GM23248 (cell line): ENCODE measurements at places on chromosomes 1 and 21. TPM values are rescaled to one million over a fixed set of nuclear protein-coding genes. Genes with fewer than 3 reads are reported as not detected.

DNA sequence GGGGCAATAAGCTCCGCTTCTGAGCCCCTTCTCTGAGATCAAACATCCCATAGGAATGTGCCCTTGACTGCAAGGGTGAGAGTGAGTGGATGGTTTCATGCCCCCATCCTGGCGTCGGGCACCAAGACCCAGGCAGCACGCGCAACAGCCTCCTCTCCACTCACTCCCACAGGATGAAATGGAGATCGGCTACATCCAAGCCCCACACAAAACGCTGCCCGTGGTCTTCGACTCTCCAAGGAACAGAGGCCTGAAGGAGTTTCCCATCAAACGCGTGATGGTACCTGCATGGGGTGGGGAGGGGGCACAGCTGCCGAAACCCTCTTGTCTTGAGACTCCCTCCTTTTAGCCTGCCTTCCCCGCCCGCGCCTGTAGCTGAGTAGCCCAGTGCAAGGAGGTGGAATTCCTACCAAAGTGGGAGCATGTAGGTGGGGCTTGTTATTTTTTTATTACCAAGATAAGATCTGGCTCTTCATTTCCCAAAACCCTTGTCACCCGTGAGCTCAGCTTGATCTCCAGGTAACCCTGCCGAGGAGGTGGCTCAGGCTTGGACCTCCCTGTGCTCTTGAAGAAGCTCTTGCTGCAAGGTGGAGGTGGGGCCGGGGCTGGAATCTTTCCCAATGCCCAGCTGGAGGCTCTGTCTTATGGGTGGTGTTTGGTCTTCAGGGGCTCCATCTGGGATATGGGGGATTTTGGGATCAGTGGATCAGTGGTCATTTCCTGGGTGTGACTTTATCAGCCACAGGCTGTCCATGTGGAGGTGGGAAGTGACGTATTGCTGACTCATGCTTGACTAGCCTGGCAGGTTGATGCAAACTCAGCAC, 24.0 kb upstream of the PADI6 start:
- peak; percentile 65 for DNase-seq
- no peak overlapping the region for H3K4me3 ChIP-seq
- peaks cover 9% of the 10 kb centered on the region; the same call in 1 of the 2 replicates for H3K27me3 ChIP-seq
- 0 out of 2 replicates have a peak, but pooled peaks cover 5% of the 10 kb centered on the region for H3K4me1 ChIP-seq
- no peaks in the 10 kb centered on the region for H3K36me3 ChIP-seq

- H3K27ac ChIP-seq, result no peak overlapping the region
- peaks cover 33% of the 10 kb centered on the region for H3K36me3 ChIP-seq
- H3K4me3 ChIP-seq, result no peak overlapping the region
- no peak for DNase-seq
- 0 out of 2 replicates have a peak, but pooled peaks cover 5% of the 10 kb centered on the region for H3K4me1 ChIP-seq
These were observed 7.8 kb downstream of the ZNHIT6 start for GRCh38 chr1:85700422-85700821.

PLPP3 gene
- total RNA-seq, result 156 and 159 TPM in 2 replicates

SYPL2 gene
- total RNA-seq, result 0.11 and 0.13 TPM in 2 replicates

DNA sequence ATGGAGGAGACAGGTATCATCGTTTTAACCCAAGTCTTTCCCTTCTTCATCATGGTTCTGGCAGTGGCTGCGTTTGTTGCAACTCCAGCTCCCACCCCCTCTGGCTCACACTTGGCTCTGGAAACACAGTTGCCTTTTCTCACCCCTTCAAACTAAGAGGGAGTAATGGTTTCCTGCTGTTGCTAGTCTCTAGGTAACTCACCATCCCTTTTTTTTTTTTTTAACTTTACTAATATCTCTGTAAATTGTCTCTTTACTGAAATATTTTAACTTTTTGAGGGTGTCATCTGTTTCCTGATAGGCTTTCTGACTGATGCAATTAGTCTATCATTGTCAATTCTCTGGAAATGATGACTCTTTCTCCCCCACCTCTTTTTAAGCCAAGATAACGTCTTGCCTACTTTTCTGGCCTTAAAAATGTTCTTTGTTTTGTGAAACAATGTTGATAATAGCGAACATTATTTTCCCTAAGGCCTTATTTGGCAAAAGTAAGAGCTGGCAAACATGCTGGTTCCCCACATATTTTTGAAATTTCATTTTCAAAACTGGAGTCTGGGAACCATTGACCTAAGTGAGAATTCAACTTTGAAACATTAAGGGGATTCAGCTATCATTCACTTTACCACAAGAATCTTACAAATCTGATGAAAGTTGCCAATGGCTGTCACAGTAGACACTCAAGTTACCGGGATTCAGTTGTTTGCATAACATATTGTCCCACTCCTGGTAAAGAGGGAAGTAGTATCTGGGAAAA, 85.3 kb downstream of the LEPR start:
- DNase-seq, result no peak
- H3K36me3 ChIP-seq, result no peaks in the 10 kb centered on the region
- H3K27me3 ChIP-seq, result no peaks in the 10 kb centered on the region

PRRX1 gene
- total RNA-seq, result 179 and 191 TPM in 2 replicates

DNA sequence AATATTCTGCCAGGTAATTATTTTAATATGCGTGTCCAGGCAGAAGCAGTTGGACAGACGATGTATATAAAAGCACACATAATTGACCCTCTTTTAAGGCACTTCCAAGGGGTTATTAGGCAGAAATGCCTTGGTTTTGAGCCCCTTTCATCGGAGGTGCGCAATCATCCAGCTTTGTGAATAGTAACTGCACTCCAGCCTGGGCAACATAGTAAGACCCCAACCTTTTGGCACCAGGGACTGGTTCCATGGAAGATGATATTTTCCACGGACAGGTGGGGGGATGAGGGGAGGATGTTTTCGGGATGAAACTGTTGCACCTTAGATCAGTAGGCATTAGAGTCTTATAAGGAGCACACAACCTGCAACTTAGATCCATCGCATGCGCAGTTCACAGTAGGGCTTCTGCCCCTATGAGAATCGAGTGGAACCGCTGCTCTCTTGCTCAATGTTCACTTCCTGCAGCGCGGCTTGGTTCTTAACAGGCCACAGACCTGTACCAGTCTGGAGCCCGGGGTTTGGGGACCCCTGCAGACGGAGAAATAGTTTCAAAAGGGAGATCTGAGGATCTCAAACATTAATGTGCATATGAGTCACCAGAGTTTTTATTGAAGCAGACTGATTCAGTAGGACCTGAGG, 1.8 kb upstream of the MCOLN2 start:
- DNase-seq, result peak; percentile 18
- peaks cover 43% of the 10 kb centered on the region for H3K27me3 ChIP-seq
- H3K36me3 ChIP-seq, result no peaks in the 10 kb centered on the region
- peak overlapping the region; percentile 72; the same call in 1 of the 2 replicates for H3K4me3 ChIP-seq
- H3K27ac ChIP-seq, result no peak overlapping the region

- no peaks in the 10 kb centered on the region for H3K27me3 ChIP-seq
- no peak overlapping the region for H3K27ac ChIP-seq
- no peaks in the 10 kb centered on the region for H3K36me3 ChIP-seq
- DNase-seq, result no peak
These were observed 15.4 kb downstream of the DHRS3 start for GRCh38 chr1:12602659-12603024.

GRCh38 chr1:164660412-164660772, 101.4 kb downstream of the PBX1 start:
- peaks cover 13% of the 10 kb centered on the region; the same call in 1 of the 2 replicates for H3K4me1 ChIP-seq
- H3K27ac ChIP-seq, result no peak overlapping the region
- no peak overlapping the region for H3K4me3 ChIP-seq
- no peaks in the 10 kb centered on the region for H3K36me3 ChIP-seq

DNA sequence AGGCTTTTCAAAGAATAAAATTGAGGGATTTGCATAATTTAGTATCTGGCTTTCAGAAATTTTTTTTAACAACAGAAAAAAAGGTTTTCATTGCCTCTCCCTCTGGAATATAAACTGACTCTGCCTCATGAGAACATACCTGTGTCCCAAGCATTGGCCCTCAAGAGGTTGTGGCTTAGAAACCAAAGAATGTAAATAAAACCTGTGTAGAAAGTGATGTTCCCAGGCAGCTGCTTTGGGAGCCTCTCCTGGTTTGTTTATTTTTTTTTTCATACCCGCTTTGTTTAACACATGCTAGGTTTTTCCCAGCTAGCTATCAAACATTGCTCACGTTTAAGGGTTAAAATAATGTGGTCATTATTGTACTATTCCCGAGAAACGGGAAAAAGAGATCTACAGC, 40.5 kb upstream of the IFNAR2 start:
- no peak for DNase-seq
- no peak overlapping the region for H3K27ac ChIP-seq
- H3K27me3 ChIP-seq, result peaks cover 21% of the 10 kb centered on the region
- H3K4me1 ChIP-seq, result no peaks in the 10 kb centered on the region

DNA sequence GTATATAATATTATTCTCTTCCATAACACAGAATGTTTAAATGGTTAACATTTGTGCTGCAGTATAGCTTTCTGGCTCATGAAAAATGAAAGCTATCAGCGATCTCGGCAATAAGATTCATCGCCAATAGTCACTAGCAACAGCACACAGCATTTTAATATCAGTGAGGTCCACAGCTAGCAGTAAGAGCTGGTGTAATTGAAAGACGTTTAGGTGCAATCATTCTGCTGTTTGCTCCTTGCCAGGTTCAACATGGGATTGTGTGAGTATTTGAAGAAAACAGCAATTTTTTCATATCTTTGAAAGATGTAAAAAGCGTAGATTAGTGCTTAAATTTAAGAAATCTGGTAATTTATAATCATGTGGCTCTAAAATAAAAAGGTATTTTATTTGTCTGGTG, 20.1 kb downstream of the PRKACB start:
- no peaks in the 10 kb centered on the region for H3K36me3 ChIP-seq
- no peaks in the 10 kb centered on the region for H3K27me3 ChIP-seq
- H3K4me3 ChIP-seq, result peak overlapping the region; percentile 63
- peaks cover 7% of the 10 kb centered on the region for H3K4me1 ChIP-seq
- H3K27ac ChIP-seq, result no peak overlapping the region

- no peaks in the 10 kb centered on the region for H3K27me3 ChIP-seq
- H3K4me3 ChIP-seq, result no peak overlapping the region
- H3K4me1 ChIP-seq, result no peaks in the 10 kb centered on the region
- H3K27ac ChIP-seq, result no peak overlapping the region
These were observed 126.2 kb downstream of the LACTBL1 start for GRCh38 chr1:22846458-22846857.

DNA sequence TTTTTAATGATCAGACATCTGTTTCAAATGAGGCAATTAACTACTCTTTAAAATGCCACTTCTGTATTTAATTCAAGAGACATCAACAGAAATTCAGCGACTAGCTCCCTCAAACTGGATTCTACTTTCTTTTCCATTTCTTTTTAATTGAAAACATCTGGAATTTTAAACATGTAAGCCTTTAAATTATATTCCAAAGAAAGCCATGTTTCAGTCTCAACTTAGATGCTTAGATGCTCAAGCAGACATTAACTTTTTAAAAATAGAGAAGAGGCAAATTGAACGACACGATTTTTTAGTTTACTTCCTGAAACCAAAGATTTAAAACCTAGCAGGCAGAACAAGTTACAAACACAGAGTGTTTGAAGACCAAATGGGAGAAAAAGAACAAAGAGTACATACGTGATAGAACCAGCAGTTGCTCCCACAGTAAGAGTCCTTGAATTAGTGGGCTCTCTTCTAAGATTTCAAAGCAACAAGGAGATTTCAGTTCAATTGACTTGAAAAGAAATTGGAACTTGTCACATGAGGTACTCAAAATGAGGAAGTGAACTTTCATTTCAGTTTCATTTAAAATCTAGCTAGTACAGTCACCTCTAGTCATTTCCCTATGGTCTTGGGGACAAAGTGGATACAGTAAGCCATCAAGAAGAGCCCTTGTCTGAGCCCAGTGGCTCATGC, at the start of gene CTSS:
Gene CTSS (minus strand): TSS at position 483 of the 681 bp plus-strand sequence. CDS start 1,015 bp downstream, outside the sequence.
- DNase-seq, result peak; percentile 40
- H3K4me3 ChIP-seq, result peak within 1 kb of the TSS; percentile 52
- peaks cover 15% of the 10 kb centered on the region for H3K4me1 ChIP-seq
- no peaks in the 10 kb centered on the region for H3K27me3 ChIP-seq

AMPD1 gene
- total RNA-seq, result not detected in 2 replicates

MEX3A gene
- total RNA-seq, result 0.13 and 0.22 TPM in 2 replicates

C1orf105 gene
- total RNA-seq, result not detected in 2 replicates

- H3K27me3 ChIP-seq, result no peaks in the 10 kb centered on the region
- H3K4me3 ChIP-seq, result peak within 1 kb of the TSS; percentile 77
- no peaks in the 10 kb centered on the region for H3K36me3 ChIP-seq
- H3K4me1 ChIP-seq, result peaks cover 23% of the 10 kb centered on the region
- DNase-seq, result peak; percentile 49
- H3K27ac ChIP-seq, result peak within 1 kb of the TSS; percentile 23; the same call in 1 of the 2 replicates
These were observed at the start of gene FBLIM1 for GRCh38 chr1:15758343-15758931. FBLIM1 (plus strand) TSS chr1:15758795; CDS start chr1:15764984, 6,189 bp downstream.

SEMA4A gene
- total RNA-seq, result 1.1 TPM in 1 of 2 replicates, not detected in the other

DNA sequence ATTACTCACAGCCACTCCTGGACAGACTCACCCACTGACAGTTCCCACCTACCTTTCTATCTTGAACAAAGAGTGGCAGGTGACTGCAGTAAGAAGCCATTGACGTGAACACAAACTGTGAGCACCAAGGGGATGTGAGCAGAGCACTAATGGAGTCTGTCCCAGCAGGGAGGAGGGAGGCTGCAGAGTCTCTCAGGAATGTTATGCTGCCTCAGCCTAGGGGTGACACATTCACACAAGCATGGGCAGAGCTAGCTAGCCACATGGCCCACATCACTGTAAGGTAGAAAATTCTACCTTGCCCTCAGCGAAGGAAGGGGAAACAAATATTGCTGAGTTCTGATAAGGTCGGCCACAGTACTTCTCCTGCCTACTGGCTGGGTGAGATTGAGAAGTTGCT, 56.8 kb upstream of the PTGFRN start:
- H3K4me3 ChIP-seq, result no peak overlapping the region
- H3K36me3 ChIP-seq, result 0 out of 2 replicates have a peak, but pooled peaks cover 3% of the 10 kb centered on the region
- no peaks in the 10 kb centered on the region for H3K27me3 ChIP-seq
- H3K4me1 ChIP-seq, result peaks cover 67% of the 10 kb centered on the region
- H3K27ac ChIP-seq, result peak overlapping the region; percentile 8; the same call in 1 of the 2 replicates

DNA sequence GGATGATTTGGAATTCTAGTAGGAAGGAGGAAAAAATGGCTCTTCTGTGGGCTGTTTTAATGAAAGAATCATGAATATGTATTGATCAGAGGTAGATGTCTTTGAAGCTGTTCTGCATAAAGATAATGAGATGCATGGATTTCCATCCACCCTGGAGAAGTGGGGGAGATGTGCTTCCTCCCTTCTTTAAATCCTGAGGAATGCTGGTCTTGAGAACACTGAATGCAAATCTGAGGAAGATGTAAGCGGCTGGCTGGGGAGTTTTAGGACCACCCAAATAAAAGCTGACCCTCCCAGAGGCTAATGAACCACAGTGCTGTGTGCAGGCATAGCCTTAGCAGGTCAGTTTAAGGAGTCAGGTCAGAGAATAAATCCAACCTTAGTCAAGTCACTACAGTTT, 37.3 kb downstream of the ZMYND12 start:
- no peaks in the 10 kb centered on the region for H3K27me3 ChIP-seq
- H3K36me3 ChIP-seq, result no peaks in the 10 kb centered on the region
- H3K27ac ChIP-seq, result no peak overlapping the region
- H3K4me3 ChIP-seq, result no peak overlapping the region
- no peak for DNase-seq

GRCh38 chr1:212007886-212008285, 27.5 kb downstream of the INTS7 start:
- no peak for DNase-seq
- no peaks in the 10 kb centered on the region for H3K4me1 ChIP-seq

PRAMEF20 gene
- not detected in 2 replicates for total RNA-seq
